ENCODE measurements at places on chromosomes 5 and 9.

DNA sequence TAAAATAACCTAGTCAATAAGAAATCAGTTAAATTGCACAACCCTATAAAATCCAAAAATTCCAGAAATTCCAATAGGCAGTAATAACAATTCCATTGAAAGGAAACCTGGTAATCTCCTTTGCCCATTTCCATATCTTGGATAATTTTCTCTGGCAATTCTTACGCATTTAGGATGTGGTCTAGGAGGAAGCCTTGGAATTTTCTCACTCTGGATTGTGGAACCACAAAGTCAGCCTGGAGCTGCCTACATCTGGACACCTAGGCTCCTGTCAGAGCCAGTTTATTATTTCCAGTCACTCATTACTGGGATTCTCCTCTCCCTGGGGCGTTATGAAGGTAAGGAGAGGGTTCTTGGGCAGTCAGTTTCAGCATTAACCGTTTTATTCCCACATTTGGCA, 40.3 kb upstream of the GNE start:
- no peak for DNase-seq

DNA sequence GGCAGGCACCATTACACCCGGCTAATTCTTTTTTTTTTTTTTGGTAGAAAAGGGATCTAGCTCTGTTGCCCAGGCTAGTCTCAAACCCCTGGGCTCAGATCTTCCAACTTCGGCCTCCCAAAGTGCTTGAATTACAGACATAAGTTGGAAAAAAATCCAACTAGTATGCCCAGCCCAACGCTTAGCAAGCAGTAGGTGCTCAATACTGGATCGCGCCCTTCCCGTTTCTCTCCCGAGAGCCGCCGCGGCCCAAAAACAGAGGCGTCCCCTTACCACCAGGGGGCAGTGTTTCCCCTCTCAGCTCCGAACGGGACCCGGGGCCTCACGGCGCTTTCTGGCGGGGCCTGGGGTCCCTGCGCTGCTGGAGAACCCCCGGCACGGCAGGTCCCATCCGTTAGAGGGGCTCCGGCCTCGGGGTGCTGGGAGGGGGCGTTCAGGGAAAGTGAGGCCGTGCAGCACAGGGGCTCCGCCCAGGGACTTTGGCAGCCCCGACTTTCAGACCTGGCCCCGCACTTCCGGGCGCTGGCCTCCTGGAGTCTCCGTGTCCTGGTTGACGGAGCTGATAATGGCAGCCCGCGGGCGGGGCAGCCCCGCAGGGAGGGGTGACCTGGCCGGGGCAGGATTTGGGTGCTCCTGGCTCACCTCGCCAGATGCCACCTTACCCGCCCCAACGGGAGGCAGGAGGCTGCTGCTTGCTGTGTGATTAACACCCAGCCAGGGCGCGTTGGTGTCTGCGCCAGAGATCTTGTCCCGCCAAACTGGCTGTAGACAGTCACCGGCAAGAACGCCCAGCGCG, 15.2 kb downstream of the PTGES start:
- peak; percentile 81 for DNase-seq

DNA sequence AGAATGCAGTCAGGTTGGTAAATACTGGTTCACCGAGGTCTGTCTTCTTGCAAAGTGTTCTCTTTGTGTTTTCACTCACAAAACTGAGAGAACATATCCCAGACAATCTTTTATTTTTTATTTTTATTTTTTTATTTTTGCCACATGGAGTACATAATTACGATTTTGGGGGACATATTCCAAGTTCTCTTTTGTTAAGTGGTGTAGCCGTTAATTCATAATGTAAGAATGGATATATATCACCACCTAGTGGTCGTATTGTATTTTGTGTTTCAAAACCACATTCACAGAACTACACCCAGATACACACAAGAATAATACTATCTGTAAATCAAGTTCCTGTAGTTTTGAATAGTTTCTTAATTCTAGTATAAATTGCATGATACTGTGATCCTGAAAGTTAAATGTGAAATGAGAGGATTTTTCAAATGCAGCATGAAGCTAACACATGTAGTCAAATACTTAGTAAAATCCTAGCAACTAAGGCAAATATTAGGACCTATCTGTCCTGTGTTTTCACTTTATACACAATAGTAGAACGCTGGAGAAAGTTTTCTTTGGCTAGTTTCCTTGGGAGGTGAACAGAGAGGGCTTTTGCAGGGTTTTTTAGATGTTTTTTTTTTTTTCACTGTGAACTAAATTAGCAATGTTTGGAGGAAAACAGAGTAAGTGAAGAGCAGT, 92.7 kb downstream of the VCAN start:
- no peak for DNase-seq

GRCh38 chr5:129172580-129172979, 78.0 kb downstream of the ISOC1 start:
- DNase-seq: peak; percentile 1

GRCh38 chr5:157513182-157513581, 53.2 kb downstream of the NIPAL4 start:
- no peak for DNase-seq

- no peak for DNase-seq
Measured at GRCh38 chr9:4009006-4009511, 290.8 kb downstream of the GLIS3 start.

- no peak for DNase-seq
Measured at GRCh38 chr9:26169708-26170107, 491.5 kb upstream of the TUSC1 start.

DNA sequence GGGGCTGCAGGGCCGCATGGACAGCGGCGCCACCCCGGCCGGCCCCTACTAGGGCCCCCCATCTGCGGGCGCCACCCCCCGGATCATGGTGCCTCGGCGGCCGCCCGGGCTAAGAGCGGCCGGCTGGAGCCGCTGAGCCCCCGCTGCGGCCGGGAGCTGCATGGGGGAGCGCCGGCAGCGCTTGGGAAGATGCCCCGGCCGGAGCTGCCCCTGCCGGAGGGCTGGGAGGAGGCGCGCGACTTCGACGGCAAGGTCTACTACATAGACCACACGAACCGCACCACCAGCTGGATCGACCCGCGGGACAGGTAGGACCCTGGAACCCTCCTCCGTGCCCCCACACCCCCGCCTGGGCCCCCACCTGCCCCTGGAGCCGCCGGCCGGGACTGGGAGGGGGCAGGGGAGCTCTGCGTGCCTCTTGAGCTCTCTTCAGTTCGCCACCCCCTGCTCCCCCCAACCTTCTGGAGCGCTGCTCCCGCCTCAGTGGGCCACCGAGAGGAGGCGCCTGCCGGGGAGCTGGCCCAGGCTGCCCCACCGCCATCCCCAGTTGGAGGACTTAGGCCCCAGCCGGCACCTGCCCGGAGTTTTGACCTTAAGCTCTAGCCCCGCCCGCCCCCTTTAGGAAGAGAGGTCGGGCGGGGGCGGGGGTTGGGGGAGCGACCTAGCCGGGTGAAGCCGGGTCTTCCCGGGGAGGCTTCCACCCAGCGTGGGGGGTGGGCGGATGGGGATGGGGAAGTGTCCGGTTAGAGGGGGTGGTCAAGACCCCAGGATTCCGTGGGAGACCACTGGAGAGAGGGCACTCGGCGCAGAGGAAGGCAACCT, 730 bp downstream of the WWC1 start:
- no peak for DNase-seq

- DNase-seq: no peak
Measured at GRCh38 chr5:74044936-74045335, 418.9 kb downstream of the ARHGEF28 start.

- no peak for DNase-seq
Measured at GRCh38 chr9:19440823-19441580, 32.2 kb downstream of the ACER2 start.

DNA sequence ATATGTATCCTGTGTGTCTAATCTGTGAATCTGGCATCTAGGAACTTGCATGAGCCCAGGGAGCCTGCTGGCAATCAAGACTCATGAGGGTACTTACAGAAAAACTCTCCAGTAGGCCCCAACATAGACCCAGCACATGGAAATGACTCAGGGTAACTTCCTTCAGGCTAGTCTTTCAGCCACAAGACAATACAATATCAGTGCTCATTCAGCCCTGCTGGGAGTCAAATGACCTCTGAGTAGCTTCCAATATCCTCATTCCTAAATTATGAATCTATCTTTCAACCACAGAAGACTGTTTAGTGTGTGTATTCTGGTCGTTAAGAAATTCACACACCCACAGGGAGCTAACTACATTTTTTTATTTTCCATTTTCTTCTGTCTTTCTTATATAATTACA, 1273.0 kb downstream of the EFNA5 start:
- peak; percentile 40 for DNase-seq

- peak; percentile 48 for DNase-seq
Measured at GRCh38 chr5:56816546-56817081, 1.3 kb downstream of the MAP3K1 start.

GRCh38 chr5:131999441-132000240, 11.8 kb downstream of the ACSL6 start:
- DNase-seq: no peak

DNA sequence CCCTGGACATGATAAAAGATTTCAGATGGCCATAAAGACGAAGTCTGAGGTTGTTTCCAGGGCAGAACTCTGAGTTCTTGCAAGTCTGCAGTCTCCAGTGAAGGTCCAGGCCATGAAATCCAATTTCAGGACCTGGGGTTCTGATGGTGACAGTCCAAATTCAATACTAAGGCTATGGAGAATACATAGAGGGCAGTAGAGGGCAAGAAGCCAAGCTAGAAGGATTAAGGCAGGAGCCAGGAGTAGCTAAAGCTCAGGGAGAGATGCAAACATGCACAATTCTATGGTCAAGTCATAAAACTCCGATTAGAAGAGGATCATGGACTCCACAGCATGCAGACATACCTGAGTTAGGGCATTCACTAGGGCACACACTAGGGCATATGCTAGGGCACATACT, 11.4 kb downstream of the SLIT3 start:
- no peak for DNase-seq

GRCh38 chr9:131487621-131488031, 15.1 kb upstream of the POMT1 start:
- DNase-seq: no peak

DNA sequence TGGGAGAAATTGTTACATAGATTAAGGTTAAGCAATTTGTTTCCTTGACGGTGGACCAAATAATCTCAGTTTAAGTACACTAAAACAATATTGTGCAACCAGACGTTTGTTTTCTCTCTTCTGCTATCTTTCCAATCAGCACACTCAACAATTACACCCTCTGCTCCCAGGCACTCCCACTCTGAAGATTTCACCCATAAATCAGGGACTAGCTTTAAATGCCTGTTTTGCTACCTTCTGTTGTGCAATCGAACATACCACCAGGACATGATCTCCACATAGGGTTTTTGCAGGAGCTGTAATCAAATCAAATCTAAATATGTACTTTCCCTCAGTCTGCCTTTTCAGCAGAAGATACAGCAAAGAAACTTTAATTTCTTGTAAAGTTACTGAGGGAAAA, 405.8 kb upstream of the TLE4 start:
- no peak for DNase-seq

DNA sequence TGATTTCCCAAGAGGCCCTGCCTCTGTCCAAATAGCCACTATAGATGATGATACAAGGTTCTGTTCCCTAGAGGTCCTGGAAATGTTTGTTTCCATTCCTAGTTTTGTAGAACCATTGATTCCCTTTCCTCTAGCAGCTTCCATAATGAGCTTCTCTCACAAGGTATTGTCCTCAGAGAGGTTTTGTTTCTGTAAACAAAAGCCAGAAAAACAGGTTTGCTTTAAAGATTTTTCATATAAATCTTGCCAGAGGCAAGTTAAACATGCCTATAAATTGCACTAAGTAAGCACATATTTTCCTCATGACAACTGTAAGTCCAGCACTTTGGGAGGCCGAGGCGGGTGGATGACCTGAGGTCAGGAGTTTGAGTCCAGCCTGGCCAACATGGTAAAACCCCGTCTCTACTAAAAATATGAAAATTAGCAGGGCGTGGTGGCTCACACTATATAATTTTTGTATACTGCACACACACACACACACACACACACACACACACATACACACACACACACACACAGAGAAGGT, 1787.7 kb downstream of the EFNA5 start:
- no peak for DNase-seq

GRCh38 chr5:68657055-68657961, 436.5 kb upstream of the SLC30A5 start:
- no peak for DNase-seq

DNA sequence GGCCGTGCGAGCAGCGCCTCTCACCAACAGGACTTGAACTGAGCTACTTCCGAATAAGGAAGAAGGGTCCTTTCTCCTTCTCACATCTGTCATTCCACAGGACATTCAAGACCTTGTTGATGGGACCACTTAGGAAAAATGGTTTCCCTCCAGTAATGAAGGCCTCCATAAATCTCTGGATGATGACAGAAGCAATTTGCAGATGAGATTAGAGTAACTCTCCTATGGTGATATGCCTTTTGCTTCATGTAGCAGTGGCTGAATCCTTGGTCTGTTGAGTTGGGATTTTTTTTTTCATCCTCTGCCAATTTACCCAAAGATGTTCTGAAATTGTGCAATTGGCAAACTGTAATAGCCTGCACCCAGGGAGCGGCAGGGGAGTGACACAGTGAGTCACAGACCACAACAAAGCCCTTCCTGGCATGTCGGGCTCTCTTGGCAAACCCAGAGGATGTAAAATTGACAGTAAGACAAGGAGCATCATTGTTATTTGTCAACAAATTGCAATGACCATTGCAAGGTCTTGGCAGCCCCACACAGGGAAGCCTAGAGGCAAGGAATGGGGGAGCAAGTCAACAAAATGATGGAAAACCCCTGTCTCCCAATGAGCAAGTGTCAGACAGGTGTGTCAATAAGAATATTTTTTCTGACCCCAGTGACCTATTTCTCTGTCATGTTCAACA, 275.9 kb downstream of the ACTL7B start:
- DNase-seq: peak; percentile 90

- no peak for DNase-seq
Measured at GRCh38 chr5:61719124-61719523, 387.1 kb downstream of the ZSWIM6 start.

DNA sequence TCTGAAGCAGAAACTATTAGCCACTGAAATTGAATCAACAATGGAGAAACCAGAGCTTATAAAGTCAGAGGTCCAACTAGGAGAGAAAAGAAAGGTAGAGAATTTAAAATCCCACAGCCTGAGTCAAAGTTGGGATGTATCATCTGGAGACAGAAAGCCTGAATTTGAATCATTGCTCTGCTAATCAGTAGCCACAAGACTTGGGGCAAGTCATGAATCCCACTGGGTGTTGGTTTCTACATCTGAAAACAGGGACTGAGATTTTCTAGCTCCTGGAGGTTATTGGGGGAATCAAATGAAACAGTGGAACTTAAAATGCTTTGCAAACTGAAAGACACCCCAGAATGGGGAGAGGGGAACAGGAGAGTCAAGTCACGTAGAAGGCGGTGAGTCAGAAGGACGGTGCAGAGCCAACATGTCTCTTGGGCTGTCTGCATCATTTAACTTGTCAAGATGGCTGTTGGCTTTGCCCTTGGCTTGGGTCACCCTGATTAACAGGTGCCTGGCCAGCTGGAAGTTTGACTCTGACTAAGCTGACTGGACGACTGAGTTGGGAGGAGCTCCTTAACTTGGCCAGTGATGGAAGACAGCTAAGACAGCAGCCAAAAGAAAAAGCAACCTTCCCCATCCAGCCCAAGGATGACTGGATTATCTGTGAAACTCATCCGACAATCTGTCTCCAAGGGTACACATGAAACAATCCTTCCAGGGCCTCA, 60.6 kb upstream of the ADRA1B start:
- no peak for DNase-seq

GRCh38 chr5:36665628-36666027, 59.2 kb downstream of the SLC1A3 start:
- no peak for DNase-seq

- no peak for DNase-seq
Measured at GRCh38 chr5:10975945-10976344, 214.9 kb upstream of the DAP start.

- DNase-seq: no peak
Measured at GRCh38 chr5:145551714-145552113, 283.4 kb downstream of the PRELID2 start.
